SJSA1 (cell line): ENCODE measurements at places on chromosomes 6 and 20.
A peak's percentile ranks its signal among the peaks of the same experiment; 100 is the strongest.

DNA sequence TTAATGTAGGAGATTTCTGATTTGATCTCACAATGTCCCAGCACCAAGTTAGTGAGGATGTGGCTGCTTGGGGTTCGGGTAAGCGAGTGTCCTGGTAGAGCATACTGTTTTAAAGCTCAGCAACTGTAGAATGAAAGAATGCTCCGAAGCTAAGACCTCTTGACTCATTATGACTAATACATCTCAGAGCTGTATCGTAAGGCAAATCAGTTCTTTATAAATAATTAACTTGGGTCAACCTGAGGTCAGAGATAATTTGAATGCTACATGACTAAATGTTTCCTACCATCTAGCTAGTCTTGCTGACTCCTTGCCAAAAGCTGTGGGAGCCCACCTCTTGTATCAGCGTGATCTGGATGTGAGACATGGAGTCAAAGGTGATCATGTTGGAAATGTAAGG lies 128.8 kb upstream of the PDE7B start:
- peak; percentile 59 for DNase-seq

DNA sequence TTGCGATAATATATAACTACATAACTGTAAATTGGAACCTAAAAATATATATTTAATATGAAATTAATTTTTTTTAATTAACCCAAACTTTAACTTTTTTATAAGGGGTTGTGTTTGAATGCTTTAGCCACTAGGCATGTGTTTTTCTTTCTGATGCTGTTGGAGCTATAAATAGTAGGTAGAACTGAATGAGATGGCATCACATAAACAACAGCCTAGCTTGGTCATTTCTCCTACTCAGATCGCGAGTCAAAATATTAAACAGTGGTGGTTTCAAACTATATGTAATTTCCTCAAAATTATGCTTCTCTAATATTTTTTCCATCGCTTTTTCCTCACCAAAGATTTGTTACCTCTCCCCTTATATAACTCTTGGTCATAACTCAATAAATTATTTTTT lies 243.2 kb downstream of the ARID1B start:
- DNase-seq = peak; percentile 72

DNA sequence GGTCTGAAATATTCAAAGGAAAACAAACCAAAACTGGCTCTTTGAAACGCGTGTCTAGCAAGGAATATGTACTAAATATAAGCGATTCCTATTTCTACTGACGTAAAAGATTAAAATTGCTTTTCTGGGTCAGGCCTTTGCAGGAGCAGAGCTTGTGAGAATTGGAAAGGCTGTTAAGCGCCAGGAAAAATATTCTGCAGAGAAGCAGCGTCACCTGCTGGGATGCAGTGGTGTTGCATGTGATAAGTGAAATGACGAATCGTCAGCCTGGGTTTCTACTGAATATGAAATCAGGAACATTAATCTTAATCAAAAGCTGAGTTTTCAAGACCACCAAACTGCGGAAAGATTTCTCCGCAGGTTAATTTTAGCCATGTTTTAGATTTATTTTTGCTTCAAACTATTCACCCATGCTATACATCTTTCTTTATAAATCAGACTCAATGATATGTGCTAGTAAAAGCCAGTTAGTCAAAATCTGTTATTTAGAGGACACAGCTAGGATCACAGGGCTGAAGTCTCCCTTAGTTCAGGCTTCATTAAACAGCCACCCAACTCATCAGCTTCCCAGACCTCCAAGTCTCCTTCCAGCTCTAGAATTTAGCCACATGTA lies 67.4 kb downstream of the ALDH8A1 start:
- DNase-seq = peak; percentile 53

DNA sequence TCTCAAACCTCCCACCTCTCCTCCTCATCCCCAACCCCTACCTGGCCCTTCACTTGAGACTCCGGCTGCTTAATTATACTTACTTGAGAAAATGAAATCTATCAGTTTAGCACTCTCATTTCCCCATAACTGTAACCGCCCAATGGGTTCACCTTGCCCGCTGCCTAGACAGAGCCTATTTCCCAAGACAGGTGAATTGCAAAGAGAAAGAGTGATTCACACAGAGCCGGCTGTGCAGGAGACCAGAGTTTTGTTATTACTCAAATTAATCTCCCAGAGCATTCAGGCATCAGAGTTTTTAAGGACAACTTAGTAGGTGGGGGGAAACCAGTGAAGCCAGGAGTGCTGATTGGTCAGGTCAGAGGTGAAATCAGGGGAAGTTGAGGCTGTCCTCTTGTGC lies 301.4 kb upstream of the CDYL start:
- DNase-seq = no peak

DNA sequence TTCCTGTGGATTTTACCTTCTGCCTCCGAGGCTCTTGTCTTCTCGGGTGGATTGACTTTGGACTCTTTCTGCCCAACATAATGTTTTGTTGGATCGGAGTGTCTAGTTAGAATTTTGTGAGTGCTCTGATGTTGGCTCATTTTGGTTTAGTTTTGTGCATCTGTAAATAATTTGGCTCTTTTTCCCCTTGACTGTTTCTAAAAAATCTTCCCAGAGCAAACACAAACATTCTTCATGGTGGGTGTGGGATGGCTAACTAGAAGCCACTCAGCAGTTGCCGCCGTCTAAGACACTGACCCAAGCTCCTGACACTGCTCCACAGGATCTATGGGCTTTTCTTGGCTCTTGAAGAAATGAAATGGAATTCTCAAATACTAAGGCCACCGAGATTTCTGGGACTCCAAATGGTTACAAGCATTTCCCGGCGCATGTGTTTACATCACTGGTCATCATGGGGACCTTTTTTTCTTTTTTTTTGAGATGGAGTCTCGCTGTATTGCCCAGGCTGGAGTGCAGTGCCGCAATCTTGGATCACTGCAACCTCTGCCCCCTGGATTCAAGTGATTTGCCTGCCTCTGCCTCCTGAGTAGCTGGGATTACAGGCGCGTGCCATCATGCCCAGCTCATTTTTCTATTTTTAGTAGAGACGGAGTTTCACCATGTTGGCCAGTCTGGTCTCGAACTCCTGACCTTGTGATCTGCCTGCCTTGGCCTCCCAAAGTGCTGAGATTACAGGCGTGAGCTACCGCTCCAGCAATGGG lies 92.0 kb upstream of the FRMD1 start:
- DNase-seq = no peak

DNA sequence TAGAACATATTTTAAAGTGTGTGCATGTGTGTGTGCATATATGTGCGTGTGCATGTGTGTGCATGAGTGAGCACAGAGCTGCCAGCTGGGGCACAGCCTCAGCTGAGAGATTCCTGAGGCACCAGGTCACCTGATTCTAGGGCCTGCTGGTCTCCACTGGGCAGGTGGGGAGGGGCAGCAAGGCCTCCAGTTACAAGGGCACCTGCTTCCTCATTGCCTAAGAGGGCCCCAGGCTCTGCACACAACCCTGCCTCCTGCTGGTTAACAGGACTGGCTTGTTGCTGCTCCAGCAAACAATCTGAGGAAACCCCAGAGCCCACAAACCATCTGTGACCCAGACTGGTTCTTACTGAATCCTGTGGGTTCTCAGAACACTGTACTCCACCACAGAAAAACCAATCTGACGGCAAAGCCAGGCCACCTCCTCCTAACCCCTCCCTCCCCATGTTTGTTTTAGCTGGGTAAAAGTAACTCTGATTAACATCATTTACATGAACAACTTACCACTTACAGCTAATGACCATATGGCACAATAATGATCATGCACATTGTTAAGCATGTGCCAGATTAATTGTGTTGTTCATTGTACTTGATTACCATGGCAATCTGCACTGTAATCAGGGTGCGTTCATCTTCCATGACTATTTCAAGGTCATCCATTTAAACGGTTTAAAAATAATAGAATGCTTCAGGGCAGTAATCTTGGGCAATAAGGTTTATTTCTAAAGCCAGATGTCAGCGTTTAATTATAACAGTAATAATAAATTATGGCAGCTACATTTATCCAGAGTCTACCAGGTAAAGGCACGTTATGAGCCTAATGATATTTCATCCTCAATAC lies 23.1 kb upstream of the UBE2J1 start:
- no peak for DNase-seq

- DNase-seq = no peak
Observed at GRCh38 chr20:38985603-38986170, 23.5 kb downstream of the DHX35 start.

DNA sequence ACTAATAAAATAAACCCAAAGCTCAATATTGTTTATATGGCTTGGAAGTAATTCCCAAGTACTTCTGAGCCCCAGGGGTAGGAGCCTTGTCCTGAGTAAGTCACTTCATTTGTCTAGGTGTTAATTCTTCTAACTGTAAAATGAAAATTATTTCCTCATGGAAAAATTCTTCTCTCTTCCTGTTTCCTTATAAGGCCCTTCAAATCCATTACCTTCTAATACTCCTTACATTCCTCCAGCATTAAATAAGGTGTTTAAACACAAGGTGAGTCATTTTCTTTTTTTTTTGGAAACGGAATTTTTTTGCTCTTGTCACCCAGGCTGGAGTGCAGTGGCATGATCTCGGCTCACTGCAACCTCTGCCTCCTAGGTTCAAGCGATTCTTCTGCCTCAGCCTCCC lies 41.9 kb downstream of the PRR18 start:
- no peak for DNase-seq

DNA sequence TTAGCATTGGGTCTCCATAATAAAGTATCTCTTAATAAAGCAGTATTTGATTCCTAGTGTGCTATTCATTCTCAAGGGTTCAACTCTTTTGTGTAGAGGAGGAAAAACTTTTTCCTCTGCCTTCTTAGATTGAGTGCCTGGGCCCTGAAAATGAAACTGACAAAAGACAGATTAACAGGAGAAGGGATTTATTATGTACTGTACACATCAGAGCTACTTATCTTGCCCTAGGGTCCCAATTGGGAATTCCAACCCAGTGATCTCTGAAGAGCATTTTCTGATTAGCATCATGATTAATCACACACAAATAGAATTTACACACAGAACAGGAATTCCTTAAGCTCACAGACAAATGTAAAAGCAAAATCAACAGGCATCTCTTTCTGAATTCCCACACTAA lies 128.9 kb downstream of the CD164 start:
- no peak for DNase-seq

- peak; percentile 23 for DNase-seq
Observed at GRCh38 chr20:44028003-44028730, 113.5 kb downstream of the TOX2 start.

- DNase-seq = no peak
Observed at GRCh38 chr20:20971810-20972209, 134.3 kb downstream of the LINC00237 start.

DNA sequence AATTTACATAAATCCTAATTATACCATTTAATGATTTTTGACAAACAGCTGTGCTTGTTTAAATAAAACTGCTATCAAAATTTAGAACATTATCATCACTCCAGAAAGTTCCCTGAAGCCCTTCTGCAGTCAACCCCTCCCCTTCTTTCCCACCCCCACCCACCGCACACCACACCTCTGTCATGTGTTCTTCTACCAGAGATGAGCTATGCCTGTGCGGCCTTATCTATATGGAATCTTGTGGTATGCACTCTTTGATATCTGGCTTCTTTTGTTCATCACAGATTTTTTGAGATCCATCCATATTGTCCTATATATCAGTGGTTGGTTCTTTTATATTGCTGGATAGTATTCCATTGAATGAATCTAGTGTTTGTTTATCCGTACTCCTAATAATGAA lies 7.2 kb downstream of the MYLIP start:
- DNase-seq = no peak

GRCh38 chr20:52242237-52243230 lies 51.0 kb upstream of the ZFP64 start:
- DNase-seq = peak; percentile 17

- DNase-seq = no peak
Observed at GRCh38 chr6:133290930-133291329, 49.8 kb downstream of the EYA4 start.

- DNase-seq = no peak
Observed at GRCh38 chr6:130421585-130421984, 55.8 kb downstream of the TMEM200A start.

DNA sequence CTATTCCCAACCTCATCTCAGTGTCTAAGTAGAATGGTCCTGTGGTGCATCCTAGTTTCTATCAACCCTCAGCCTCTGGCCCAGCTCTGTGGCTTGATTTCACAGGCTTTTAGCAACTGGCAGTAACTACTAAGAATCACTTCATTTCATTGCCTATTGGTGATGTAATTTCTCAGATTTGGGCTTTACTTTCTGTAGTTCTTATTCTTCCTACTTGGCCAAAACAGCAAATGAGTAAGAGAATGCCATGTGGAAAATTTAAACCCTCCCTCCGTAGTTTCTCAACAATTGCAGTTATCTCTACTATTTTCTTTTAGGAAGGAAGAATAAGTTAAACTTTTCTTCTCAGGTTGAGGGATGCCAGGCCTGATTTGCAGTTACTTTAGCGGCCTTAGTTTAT lies 387.3 kb downstream of the CDKAL1 start:
- no peak for DNase-seq

DNA sequence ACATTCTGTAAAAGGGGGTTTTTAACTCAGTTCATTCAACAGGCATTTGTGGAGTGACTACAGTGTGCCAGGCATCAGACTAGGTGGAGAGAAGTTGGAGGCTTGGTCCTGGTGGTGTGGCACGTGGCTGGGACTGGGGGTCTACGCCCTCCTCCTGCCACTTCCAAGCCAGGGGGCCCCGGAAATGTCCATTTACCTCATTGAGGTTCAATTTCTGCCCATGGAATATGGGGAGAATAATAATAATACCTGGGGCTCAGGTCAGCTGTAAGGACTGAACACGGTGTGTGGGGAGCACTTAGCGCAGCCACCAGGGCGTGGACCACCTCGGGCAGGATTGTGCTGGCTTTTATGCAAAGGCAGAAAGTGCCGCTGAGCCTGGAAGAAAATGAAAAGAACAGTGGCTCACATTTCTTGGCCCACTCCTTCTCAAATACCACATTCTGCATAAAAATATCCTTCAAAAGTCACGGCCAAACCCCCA lies 229.4 kb downstream of the ANKRD60 start:
- no peak for DNase-seq

DNA sequence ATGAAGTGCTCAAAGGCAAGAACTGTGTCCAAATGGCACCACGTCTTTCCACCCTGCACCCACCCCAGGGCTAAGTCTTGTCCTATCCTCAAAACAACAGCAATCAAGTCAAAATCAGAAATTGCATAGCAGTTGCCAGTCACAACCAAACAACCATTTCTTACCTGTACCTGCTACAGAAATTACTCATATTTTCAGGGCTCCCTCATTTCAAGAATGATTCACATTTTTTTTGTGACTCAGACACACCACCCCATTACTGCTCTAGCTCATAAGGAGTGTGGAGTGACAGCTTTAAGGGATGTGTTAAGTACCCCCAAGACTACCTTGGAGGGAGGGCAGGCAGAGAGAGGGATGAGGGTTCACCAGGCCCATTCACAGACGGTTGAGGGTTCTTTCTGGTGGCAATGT lies 111.7 kb downstream of the TRERF1 start:
- DNase-seq = peak; percentile 23

DNA sequence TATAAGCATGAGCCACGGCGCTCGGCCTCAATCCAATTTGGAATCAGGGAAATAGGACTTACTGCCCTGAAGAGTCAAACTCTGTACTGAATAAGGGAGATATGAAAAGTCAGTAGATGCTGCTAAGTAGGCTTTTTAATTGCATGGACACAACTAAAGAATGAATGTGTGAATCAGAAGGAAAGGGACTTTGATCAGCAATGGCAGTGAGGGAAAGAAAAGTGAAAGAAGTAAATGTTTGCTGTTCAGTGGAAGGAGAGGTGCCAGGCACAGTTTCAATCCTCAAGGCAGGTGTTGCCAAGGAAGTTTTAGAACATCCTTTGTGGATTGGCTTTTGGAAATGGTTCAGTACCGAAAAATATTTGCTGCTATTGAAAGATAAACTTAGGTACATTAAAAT lies 62.2 kb upstream of the GCM1 start:
- no peak for DNase-seq

GRCh38 chr6:9708600-9708999 lies 706.3 kb downstream of the TFAP2A start:
- DNase-seq = no peak

GRCh38 chr20:46204594-46205186 lies 86.6 kb downstream of the CD40 start:
- no peak for DNase-seq
